ENCODE measurements at places on chromosomes 7 and 10.

GRCh38 chr7:27198138-27198841 is 1.6 kb downstream of the HOXA13 start:
- no peak for DNase-seq

DNA sequence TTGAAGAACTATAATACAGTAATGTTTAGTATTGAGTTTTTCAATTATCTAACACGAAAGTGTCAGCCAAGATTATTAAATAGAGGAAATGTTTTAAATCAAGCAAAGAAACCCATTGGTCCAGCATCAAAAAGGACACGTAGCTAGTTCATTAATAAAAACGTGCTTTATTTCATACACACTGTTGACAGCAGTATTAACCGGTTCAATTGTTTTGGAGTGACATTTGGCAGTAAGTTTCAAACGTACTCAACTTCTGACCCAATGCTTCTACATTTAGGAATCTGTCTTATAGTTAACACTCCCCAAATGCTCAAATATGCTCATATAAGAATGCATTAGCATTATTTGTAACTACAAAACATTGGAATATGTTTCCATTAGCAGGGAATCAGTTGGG is 41.3 kb downstream of the SLC16A12 start:
- no peak for DNase-seq

- peak; percentile 13 for DNase-seq
These were observed 27.8 kb downstream of the STEAP4 start for GRCh38 chr7:88278881-88279280.

DNA sequence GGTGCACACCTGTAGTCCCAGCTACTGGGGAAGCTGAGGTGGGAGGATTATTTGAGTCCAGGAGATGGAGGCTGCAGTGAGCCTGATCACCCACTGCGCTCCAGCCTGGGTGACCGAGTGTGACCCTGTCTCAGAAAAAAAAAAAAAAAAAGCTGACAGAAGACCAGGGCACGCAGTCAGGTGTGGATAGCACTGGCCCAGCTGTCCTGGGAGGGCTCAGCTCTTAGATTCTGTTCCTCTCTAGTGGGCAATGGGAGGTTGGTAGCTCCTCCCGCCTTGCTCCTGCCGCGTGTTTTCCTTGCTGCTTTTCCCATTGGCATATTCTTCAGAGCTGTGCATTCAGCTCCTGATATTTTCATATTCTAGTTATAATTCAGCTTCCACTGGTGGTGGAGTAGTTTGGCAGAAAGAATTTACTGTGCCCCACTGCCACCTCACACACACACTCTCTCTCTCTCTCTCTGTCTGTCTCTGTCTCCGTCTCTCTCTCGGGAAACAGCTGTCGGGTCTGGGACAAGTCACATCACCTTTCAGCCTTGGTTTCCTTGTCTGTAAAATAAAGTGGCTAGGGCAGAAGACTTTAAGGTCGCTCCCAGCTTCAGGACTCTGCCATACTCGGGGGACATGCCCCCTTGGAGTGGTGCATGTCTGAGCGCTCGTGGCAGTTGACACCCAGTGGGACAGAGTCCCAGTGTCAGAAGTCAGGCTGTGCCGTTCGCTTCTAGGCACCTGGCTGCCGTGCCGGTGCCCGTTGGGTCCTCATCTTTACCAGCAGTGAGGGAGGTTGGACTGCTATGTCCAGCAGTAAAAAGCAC is 25.9 kb upstream of the ANKRD2 start:
- DNase-seq: no peak

GRCh38 chr7:91916051-91916440 is 24.6 kb upstream of the AKAP9 start:
- DNase-seq: no peak

GRCh38 chr7:86411814-86412213 is 231.9 kb upstream of the GRM3 start:
- peak; percentile 16 for DNase-seq

GRCh38 chr10:11292576-11293302 is 275.1 kb downstream of the CELF2 start:
- no peak for DNase-seq

DNA sequence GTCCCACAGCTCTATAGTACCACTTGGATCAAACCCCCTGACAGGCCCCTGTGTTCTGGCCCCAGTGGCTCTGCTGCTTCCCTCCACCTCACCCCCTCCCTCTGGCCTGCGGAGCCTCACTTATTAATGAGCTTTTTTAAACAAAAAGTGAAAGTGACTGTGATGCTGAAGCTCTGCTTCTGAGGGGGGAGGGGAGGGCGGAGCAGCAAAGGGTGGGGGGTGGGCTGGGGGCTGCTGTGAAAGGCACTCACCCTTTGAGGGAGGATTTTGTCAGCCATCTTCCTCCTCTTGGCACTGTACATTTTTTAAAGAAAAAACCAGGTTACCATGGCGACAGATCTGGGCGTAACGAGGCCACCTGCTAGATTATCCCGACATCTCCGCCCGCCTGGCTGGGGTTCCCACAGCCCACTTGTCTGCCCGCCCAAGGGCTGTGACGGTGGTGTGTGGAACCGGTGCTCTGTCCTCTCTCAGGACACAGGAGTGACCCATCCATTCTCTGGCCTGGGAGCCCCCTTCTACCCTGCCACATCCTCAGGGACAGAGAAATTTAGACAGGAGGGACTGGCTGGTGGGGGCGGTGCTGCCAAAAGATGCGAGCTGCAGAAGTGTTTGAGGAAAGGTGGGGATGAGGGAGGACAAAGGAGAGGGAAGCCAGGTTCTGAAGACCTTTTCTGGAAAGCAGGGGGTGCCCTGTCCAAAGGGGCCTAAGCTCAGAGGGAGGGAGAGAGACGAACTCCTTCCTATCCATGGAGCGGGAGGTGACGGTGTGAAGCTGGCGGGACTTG is 4.9 kb downstream of the SMARCD3 start:
- no peak for DNase-seq

GRCh38 chr7:80401708-80402107 is 110.2 kb downstream of the GNAT3 start:
- DNase-seq: no peak

DNA sequence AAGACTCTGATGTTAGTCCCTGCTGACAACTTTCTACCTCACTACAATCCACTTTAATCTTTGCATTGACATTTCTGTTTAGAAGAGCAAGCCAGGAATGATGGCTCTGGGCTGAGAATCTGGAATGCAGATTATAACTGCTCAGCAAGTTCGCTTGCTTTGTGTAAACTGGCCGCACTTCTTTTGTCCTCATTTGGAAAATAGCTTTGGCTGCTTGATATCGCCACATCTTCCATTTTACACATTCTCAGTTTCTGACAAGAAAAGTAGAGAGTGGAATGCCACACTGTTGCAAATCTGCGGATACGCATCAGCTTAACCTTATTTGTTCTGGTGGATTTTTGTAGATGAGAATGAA is 429.8 kb downstream of the KCNMA1 start:
- DNase-seq: no peak

DNA sequence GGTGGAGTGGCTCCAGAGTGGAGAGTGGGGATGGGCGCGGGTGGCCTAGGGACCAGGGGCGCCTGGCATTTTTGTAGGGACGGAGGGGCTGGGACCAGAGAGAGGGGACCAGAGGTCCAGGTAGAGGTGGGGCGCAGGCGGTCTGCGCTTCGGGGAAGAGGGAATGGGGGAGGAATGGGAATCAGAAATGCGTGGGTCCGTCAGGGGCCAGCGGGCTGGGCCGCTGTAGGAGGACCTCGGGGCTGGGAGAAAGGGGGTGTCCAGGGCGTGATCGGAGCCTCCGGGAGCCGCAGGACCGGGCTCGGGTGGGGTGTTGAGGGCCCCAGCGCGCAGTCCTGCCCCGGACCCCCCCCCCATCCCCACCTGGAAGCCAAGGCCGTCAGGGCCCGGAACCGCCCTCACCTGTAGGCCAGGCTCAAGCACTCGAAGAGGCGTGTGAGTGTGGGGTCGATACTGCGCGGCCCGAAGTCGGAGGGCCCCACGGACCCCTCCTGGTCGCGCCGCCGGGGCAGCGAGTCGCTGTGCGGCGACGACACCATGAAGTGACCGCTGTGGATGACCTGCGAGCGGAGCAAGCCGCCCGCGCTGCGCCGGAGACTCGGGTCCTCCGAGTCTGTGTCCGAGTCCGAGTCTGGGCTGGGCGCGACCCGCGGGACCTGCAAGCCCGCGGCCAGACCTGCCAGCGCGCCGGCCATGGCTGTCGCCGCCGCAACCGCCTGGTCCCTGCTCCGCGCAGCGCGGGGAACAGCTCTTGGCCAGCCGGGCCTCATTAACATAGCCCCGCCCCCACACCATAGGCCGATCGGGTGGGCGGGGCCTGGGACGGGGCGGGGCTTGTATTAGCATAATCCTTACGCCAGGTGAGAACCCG is at the start of gene MLXIPL:
Gene MLXIPL, minus strand, starts transcription at position 725 of the 871 bp plus-strand sequence. Its CDS starts 30 bp downstream, at position 695.
- DNase-seq: peak; percentile 22

DNA sequence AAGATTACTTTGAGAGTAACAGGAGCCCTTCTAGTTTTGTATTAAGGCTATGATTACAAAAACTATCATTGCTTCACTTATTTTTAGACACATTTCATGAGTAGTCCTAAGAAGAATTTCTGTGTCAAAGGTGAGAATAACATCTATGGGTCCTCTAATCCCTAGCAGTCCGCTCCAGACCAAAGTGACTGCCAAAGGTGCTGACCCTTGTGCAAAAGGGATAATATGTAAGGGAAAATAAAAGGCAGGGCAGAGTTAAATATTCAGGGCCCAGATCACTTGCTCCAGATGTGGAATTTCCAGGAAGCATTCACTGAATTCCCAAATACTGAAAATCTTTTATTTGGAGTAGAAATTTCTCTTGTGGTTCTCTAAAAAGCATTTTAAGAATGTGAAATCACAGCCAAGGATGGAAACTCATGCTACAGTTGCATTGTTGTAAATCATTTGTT is 29.3 kb downstream of the RHOBTB1 start:
- peak; percentile 83 for DNase-seq

- DNase-seq: no peak
These were observed 101.1 kb downstream of the PRKAG2 start for GRCh38 chr7:151775547-151776443.

- DNase-seq: no peak
These were observed 73.0 kb downstream of the XRCC2 start for GRCh38 chr7:152602962-152603361.

- DNase-seq: no peak
These were observed 279.3 kb upstream of the SHH start for GRCh38 chr7:156091519-156092080.

DNA sequence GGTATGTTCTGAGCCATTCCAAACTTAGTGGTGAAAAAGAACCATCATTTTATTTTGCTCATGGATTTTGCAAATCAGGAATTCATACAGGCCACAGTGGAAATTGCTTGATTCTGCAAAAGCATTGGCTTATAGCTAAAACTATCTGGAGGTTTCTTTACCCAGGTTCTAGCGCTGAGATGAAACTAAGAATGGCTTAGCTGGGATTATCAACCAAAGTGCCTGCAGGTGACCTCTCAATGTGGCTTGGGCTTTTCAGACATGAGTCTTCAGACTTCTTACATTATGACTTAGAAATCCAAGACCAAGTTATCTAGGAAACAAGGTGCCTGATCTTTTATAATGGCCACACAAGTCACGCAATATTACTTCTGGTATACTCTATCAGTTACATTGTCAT is 140.1 kb downstream of the HGF start:
- no peak for DNase-seq

DNA sequence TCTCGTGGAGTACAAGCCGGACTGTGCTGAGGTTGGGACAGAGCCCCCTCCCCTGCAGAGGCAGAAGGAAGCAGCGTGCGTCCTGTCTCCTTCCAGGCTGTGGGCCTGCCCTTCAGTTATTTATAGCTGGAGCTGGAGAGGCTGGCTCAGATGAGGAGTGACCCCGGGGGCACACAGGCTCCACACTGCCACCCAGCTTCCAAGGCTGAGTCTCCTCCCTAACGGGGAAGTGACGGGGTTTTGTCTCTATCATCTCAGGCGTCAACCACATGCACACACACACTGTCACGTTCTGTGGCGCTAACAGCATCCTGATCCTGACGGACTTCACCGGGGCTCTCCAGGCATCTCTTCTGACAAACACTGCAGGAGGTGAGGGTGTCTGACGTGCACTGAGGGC is 25.4 kb downstream of the AMZ1 start:
- DNase-seq: no peak

GRCh38 chr10:13458687-13459012 is 70.2 kb downstream of the BEND7 start:
- no peak for DNase-seq

GRCh38 chr10:8498881-8499280 is 444.4 kb downstream of the GATA3 start:
- DNase-seq: no peak

DNA sequence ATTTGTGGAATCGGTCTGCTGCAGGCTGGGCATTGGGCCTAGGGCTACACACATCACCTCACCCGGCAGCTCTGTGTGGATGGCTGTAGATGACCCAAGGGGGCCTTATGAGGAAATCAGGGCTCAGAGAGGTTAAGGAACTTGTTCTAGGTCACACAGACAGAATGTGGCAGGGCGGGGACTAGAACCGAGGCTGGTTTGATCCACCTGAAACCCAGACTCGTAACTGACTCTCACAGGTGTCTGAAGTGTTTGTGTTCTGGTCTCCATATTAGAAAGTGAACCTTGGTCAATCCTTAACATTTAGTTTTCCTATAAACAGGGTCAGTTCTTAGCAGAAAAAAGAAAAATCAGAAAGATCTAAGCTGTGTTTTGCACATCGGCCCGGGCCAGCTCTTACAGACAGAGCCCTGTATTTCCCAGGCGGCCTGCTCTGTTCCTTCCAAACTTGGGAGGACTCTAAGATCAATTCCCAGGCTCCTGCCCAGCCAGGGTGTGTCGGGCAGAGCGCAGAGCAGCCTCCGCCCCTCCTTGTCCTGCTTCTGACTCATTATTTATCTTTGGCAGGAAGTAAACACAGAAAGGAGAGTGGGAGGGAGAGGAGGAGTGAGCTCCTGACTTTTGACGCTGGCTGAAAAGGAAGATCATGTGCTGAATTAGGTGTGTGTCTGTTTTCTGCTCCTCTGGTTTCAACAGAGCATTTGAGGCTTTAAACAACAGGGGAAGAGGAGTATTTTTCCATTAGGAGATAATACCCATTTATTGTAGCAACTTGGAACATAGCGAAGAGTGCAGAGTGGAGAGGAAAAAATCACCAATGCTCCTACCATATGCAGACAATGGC is 74.1 kb downstream of the TACC2 start:
- DNase-seq: peak; percentile 81

GRCh38 chr7:65390588-65390987 is 16.9 kb downstream of the ZNF92 start:
- DNase-seq: no peak

DNA sequence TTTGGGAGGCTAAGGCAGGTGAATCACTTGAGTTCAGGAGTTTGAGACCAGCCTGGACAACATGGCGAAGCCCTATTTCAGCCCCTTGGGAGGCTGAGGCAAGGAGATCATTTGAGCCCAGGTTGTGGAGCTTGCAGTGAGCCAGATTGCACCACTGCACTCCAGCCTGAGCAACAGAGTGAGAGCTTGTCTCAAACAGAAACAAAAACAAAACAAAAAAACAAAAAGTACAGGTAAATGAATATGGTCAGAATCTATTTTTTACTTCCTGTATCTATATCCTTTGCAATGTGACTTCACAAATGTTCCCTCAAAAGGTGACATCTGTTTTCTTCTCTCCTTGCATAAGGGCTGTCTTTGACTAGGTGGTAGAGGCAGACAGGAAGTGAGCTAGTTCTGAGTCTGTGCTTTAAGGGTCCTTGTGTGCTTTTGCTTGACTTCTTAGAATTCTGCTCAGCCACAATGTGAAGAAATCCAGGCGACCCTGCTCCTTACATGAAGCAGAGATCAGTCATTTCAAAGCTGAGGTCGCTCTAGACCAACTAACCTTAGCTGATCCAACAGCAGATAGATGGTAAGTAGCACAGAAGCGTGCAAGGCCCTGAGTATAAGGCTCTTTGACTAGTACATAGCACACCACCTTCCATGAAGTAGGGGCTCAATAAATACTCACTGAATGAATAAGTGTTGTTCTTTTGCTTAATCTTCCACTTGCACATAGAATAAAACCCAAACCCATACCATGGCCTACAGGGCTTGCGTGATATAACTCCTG is 423.2 kb upstream of the PCDH15 start:
- DNase-seq: no peak
